ENCODE measurements at places on chromosomes 7 and 10.

GRCh38 chr10:101092881-101093354 is 31.1 kb downstream of the KAZALD1 start:
- no peak for DNase-seq

DNA sequence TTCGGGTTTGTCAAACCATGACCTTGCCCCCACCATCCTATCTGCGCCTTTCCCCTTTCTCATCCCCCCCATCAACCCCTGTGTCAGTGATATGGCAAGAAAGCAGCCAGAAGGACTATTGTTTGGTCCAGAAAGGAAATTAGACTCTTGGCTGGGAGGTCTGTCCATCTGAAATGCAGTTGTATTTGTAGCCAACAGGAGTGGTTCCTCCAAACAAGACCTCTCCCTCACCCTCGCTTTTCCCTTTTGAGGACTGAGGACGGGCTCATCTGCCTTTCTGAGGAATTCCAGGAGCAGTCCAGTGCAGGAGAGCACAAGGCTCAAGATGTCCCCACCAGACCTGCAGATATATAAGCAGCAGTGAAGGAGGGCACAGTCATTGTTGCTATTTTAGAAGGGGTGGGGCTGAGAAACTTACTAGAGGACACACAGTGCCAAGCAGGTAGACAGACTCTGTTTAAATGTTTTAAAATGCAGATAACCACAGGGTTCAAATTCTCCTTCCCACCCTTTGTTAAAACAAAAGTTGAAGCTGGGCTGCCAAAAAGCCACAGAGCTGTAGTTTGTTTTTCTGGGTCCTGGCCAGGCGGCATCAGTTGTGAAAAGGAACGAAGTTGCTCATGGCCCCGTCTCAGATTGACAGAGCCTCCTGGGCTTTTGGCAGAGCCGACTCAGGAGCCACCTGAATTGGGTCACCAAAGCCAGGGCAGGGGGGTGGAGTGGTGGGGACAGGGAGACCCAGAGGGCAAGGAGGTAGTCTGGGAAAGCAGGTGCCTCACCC is 37.3 kb downstream of the CYP17A1 start:
- DNase-seq: no peak

DNA sequence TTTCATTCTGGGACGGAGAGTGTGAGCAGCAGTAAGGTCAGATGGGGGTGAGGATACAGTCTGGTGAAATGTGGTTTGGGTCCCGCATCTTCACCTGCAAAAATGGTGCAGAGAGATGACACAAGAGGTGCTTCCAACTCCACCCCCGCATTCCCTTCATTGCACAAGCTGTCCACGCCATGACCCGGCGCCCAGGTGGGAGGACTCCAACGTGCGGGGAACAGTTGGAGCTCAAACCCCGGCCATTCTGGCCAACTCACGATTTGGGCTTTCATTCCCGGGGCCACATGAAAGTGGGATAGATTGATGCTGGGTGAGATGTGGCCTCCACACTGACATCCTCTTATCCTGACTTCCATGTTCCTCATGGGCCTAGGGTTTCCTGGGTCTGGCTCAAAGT is 34.6 kb upstream of the ZNF273 start:
- DNase-seq: no peak

- DNase-seq: no peak
Observed at GRCh38 chr10:107442035-107442505, 277.6 kb upstream of the SORCS1 start.

- no peak for DNase-seq
Observed at GRCh38 chr10:132057191-132057681, 8.5 kb upstream of the JAKMIP3 start.
